ENCODE measurements at places on chromosomes 3 and 15.

GRCh38 chr15:40955141-40955903 lies 2.1 kb downstream of the CHAC1 start:
- no peak for DNase-seq

GRCh38 chr15:26781816-26782215 lies 8.9 kb upstream of the GABRB3 start:
- no peak for DNase-seq

DNA sequence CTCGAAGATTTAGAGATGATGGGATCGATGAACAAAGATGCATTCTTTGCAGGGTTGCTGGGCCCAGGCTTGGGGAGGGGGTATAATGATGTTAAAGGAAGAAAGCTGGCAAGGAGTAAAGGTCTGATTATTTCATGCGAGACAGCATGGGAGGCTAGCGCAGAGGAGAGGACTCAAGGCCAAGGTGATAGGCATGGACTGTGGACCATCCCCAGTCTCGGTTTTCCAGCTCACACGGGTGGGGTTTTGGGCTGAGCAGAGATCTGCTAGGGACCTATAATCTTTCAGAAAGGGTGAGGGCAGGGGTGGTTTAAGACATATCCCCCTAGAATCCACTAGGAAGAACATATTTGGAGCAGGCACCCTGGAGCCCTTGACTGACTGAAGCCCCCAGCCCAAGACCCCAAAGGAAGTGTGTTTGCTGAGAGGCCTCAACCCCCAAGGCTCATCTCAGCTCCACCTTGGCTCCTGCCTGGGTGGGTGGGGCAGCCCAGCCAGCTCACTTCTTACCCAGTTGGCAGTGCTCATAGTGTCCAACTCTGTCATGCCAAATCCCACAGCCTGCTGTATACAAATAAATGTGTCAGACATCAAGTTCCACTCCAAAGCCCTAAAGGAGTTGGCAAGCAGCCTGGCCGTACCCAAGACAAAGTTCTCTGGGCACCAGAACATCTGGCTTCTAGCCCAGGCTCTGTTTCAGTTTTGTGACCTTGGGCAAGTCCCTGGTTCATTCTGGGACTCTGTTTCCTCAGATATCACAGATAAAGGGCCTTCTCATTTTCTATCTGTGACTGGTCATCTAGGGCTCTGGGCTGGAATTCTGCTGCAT lies 17.9 kb downstream of the ACSBG1 start:
- no peak for DNase-seq

GRCh38 chr3:87627316-87627715 lies 350.9 kb upstream of the POU1F1 start:
- no peak for DNase-seq

DNA sequence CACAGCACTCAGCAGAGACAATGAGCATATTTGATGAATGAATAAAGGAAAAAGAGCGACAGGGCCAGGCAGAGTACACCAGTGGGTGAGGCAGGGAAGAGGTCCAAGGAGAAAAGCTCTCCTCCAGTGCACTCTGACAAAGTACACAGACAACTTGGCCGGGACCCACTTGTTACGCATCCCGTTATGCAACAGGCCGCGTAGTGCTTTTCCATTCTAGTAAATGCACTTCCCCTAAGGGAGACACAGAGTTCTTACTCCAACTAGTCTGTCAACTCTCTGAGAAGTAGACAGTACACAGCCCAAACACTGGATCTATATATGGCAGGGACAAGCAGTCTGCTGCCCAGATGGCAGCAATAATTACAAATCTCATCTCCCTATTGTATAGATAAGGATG lies 18.5 kb downstream of the LARP6 start:
- DNase-seq: no peak

GRCh38 chr3:33237439-33237838 lies 18.8 kb upstream of the SUSD5 start:
- no peak for DNase-seq

GRCh38 chr3:105915524-105915923 lies 46.7 kb upstream of the CBLB start:
- no peak for DNase-seq

DNA sequence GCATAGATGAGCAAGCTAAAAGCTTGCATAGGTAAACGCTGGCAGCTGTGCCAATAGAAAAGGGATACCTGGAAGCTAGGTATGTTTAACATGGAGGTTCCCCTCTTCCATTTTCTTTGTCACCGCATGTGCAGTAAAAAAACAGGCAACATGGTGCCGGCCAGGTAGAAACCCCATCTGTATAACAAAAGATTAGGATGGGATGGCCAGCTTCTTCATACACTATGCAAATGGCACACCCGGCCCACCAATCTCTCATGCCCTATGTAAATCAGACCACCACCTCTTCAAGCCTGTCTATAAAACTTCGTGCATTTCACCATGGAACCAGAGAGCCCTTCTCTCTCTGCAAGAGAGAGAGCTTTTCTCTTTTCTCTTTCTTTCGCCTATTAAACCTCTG lies 224.3 kb upstream of the P2RY1 start:
- no peak for DNase-seq

- peak; percentile 65 for DNase-seq
Observed at GRCh38 chr3:15647611-15648167, 46.1 kb downstream of the BTD start.

DNA sequence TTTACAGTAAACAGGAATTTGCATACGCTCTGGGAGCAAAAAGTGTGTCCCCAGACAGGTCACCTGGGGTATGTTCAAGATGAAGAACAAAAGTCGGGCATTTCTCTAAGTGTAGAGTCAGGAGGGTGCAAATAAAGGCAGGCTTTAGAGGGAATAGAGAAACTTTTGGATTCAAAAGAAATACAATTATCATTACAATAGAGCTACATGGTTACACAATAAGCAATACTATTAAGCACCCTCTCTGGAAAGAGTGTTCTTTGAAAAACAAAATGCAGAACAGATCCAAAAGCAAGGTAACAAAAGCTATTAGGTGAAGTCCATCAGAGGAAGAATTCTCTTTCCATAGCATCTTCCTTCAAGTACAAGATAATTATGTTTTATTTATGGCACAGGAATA lies 679.7 kb downstream of the FHIT start:
- no peak for DNase-seq

DNA sequence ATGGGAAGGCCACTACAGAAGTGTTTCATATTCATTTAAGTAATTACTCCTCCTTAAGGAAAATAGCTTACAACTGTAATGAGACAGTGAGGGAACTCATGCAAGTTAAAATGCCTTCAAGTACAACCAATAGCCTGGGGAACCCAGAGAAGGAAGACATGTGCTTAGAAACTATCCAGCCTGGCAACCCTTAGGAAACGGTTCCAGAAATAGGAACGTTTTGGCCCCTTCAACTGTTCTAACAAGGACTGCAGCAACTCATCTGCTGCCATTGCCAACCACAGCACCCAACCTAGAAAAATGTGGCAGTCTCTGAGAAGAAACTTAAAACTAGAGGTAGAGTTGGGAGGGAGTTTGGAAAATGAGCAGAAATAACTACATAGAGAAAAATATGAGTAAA lies 147.5 kb upstream of the STRIT1 start:
- no peak for DNase-seq

GRCh38 chr3:5055357-5056110 lies 66.6 kb upstream of the ARL8B start:
- no peak for DNase-seq

DNA sequence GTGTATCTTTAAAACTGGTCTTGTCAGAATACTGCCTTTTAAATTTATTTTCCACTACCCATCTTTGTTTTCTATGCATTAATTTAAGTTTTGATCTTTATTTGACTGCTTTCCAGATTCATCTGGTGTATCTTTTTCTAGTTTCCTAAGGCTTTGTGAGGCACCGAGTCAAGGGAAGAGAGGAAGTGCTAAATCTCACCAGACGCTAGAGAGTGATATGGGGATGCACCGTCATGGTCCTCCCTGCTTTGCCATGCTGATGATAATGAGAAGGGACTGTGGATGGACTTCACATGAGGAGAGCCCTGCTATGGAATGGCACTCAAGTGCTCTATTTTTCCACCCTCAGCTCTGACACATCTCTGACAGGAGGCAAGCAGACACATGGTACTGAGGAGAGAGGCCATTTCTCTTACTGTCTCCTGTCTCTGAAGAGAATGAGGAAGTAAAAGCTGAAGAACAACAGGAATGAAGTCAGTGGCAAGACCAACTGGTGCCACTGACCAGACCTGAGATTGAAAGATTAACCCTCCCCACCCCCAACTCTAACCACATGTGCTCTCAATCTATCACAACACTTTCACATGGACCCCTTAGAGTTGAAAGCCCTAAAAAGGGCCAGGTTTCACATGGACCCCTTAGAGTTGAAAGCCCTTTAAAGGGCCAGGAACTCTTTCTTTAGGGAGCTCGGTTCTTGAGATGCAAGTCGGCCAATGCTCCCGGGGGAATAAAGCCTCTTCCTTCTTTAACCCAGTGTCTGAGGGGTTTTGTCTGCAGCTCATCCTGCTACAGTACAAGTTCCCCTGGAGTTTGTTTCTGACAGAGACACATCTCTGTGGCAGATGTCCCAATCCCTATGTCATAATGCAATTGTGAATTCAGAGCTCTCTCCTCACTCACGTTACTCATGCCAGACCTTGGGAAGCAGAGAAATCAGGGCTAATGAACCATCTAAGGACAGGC lies at the start of gene IQCF2:
TSS of gene IQCF2 (plus strand) at position 913 of the 963 bp plus-strand sequence. CDS start 52 bp downstream, outside the sequence.
- DNase-seq: peak; percentile 18

GRCh38 chr3:133040696-133041523 lies 2.7 kb downstream of the TMEM108 start:
- DNase-seq: peak; percentile 74

GRCh38 chr15:82044373-82045178 lies 1.2 kb downstream of the MEX3B start:
- peak; percentile 41 for DNase-seq

- DNase-seq: no peak
Observed at GRCh38 chr3:47007001-47007400, 27.5 kb downstream of the NBEAL2 start.

All from GM13977 (cell line).